ENCODE measurements at places on chromosomes 11 and 22. TPM values are rescaled to one million over a fixed set of nuclear protein-coding genes. Genes with fewer than 3 reads are reported as not detected.

The OR5L2 gene
- total RNA-seq, result not detected

DNA sequence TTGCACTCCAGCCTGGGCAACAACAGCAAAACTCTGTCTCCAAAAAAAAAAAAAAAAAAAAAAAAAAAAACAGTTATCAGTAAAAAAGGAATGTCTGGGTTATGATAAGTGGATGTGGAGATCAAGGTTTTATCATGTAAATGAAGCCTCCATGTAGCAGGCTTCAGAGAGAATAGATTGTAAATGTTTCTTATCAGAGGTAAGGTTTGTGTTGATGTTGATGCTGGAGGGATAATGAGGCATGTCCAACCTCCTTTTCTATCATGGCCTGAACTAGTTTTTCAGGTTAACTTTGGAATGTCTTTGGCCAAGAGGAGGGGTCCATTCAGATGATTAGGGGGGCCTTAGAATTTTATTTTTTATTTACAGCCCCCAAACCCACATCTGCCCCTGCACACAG lies 35.4 kb upstream of the TREH start:
- H3K27me3 ChIP-seq, result no peaks in the 10 kb centered on the region
- no peaks in the 10 kb centered on the region for H3K36me3 ChIP-seq
- peak overlapping the region; percentile 65 for H3K27ac ChIP-seq
- H3K4me1 ChIP-seq, result peaks cover 7% of the 10 kb centered on the region
- H3K4me3 ChIP-seq, result no peak overlapping the region

DNA sequence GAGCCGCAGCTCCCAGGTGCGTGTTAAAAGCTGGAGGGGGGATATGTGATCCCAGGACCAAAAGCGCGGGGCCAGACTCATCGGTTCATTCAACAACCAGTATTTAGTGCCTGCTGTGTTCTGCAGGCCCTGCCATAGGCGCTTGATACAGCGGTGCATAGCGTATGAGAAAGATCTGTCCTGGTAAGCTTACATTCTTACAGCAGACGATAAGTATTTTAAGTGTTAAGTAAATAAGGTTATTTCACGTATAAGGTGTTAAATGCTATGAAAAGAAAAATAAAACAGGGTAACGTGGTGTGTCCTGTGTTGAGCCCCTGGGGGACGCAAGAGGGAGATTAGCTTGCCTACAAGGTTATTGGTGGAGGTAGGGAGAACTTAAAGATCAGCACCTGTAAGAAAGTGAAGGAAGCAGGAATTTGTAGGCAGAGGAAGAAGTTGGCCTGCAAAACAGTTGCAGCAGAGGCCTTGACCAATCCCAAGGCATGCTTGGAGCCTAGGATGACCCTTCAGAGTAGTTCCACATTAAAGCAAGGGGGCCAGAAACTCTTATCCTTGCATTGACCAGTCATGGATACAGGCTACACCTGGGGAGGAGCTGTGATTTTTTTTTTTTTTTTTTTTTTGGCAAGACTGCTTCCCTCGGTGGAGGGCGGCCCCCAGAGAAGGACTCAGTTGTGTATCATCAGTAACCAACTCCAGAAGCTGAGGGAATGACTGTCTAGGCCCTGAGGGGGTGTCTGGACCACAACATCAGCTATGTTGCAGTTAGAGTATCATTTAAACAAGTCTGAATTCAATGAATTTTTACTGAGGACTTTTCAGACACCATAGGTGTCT lies 487 bp upstream of the LIPT2 start:
- H3K4me3 ChIP-seq, result peak overlapping the region; percentile 74
- no peaks in the 10 kb centered on the region for H3K36me3 ChIP-seq
- no peaks in the 10 kb centered on the region for H3K27me3 ChIP-seq

The THRSP gene
- not detected for total RNA-seq

DNA sequence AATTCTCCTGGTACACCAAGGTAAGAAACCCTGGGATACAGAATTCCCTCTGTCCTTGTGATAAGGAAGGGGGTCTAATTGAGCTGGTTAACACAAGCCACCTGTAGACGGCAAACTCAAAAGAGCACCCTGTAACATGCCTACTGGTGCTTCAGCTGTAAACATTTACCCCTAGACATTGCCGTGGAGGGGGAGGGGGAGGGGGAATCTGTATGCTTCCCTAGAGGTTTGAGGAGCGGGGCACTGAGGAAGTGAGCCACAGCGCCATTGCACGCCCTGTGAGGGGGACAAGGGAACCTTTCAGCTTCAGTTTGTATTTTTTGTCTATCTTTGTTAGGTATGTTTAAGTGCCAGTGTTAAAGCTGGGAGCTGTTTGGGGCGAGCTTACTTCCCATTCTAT lies 99.8 kb downstream of the AASDHPPT start:
- no peaks in the 10 kb centered on the region for H3K27me3 ChIP-seq
- H3K36me3 ChIP-seq, result no peaks in the 10 kb centered on the region
- H3K4me3 ChIP-seq, result no peak overlapping the region
- DNase-seq, result no peak
- H3K4me1 ChIP-seq, result no peaks in the 10 kb centered on the region
- H3K27ac ChIP-seq, result no peak overlapping the region

Measured in A673 (cell line).